ENCODE measurements at places on chromosomes 12 and 14.

- DNase-seq = no peak
Measured at GRCh38 chr12:39372204-39372925, 70.6 kb downstream of the KIF21A start.

DNA sequence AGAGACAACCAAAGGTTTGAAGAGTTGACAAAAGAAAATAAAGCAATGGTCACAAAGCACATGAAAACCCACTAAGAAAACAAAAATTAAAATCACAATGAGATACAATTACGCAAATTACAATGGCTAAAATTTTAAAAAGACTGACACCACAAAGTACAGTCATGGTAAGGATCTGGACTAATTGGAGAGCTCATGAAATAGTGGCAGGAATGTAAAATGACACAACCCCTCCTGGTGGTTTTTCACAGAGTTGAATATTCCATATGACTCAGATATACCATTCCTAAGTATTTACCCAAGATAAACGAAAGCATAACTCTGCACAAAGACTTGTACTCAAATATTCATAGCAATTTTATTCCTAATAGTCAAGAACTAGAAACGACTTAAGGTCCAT lies 65.9 kb downstream of the NOVA1 start:
- DNase-seq = peak; percentile 39

- DNase-seq = no peak
Measured at GRCh38 chr14:85921241-85921640, 391.3 kb downstream of the FLRT2 start.

DNA sequence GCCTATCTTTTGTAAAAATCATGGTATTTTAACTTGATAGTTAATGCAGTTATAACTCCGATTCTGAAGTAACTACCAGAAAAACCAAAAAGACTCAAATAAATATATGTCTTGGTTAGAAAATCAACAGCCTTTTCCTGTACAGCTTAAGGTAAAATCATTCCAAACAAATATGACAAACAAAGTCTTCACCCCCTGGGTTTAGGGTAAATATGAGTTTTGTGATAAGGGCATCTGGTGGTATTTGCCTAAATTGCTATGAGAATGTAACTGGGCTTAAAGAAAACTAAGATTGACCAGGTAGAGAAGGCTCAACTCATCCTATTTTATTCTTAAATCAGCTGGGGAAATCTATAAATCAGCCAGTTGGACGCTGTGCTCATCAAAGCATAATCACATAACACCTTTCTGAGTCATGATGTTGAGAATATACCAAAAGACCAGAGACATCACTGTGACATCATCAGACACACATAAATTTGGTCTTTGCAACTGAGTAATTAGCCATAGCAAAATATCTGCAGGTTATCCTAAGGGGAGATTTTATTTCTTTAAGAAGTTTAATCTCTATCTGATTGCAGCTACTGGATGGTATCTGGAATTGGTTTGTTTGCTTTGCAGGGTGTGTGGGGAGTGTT lies 133.9 kb downstream of the STXBP6 start:
- peak; percentile 20 for DNase-seq

DNA sequence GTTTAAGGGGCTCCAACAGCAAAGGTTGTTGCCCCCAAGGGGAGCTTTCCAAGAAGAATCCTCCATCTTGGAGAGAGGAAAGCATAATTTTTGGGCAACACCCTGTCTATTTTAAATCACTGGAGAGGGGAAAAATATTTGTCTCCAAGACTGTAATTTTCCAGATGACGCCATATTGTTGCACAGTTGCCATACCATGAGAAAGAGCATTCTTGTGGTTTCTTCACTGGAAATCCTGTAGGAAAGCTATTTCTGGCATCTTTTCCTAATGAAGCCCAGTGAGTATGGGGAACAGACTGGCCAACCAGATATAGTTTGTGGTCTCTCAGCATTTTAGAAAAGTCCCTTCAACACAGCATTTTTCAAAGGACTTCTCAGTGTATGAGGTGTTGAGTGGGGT lies 88.1 kb upstream of the MANSC4 start:
- DNase-seq = peak; percentile 48

- DNase-seq = no peak
Measured at GRCh38 chr12:1553987-1554982, 40.1 kb downstream of the FBXL14 start.

GRCh38 chr12:69550569-69551350 lies 34.5 kb upstream of the CCT2 start:
- DNase-seq = no peak

DNA sequence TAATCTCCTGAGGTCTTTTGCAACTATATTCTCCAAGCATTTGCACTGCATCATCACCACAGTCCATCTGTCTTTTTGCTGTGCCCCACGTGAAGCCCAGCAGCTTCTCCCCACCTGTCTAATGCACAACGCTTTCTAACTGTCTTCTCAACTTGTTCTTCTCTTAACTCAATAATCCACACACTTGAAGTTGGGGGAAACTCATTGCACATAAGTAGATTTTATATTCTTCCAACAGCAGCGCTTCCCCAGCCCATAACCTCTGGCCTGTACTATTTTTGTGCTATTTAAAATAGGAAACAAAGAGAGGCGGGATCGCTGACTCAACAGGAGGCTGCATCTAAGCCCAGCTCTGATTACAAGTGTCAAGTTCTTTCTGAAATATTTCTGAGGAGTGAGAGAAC lies 226.7 kb downstream of the GXYLT1 start:
- no peak for DNase-seq

GRCh38 chr14:30193845-30194501 lies 266.3 kb upstream of the PRKD1 start:
- no peak for DNase-seq

- DNase-seq = no peak
Measured at GRCh38 chr14:103142026-103142425, 18.8 kb downstream of the TNFAIP2 start.

DNA sequence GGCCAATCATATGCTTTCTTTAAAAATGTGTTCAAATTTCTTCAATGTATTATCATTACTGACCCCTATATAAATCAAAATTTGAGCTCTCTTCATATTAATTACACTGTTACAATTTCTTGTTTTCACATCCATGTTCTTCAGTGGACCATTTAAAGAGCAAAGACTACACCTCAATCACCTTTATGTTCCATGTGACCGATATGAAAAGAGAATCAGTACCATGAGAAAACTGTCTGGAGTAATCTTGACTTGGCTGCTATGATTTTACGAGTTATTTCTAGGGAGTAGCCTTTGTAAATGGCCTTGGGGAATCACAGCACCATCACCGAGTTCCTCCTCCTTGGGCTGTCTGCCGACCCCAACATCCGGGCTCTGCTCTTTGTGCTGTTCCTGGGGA lies at the start of gene OR8S1:
Gene OR8S1, plus strand, starts transcription at position 301 of the 400 bp plus-strand sequence. Its CDS starts 0 bp downstream, at position 301.
- DNase-seq = no peak

GRCh38 chr12:111170543-111170942 lies 198.4 kb downstream of the PHETA1 start:
- DNase-seq = no peak

- DNase-seq = no peak
Measured at GRCh38 chr14:21579976-21580375, at the start of gene OR10G3. Gene OR10G3 (minus strand): TSS chr14:21580076. CDS start chr14:21570744, 9,332 bp downstream.

DNA sequence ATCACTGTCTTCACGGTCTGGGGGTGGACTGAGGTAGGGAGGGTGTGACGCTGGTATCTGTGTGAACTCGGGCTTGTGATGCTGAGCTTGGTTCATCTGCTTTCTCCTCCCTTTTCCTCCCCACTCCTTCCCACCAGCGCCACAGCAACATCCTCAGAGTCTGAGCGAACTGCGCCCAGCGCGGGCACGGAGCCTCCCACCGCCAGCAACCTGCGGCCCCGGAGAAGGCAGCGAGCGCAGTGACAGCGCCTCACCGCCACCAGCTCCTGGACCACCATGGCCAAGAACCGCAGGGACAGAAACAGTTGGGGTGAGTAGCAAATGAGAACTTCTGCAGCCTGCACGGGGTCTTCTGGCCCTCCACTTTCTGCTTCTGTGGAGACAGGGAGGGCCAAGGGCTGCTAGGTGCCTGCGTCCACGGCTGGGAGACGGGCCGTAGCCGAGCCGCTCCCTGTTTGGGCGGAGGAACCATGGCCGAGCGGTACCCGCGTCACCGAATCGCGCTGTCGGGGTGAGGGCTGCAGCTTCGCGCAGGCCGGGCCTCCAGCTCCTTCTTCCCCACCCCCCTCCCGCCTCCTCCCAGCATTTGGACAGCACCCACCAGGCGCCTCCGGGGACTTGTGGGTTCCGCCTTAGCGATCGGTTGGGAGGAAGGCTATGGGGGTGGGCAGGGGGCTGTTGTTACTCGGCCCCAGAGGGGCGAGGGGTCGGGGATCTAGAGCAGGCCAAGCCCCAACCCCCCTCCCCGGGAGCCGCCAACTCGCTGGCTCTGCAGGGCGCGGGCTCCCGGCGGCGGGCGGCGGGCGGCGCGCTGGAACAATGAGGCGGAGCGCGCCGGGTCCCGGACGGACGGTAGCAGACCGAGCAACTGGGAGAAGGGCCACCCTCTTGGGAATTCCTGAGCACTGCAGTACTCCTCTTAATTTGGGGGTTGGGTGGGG lies at the start of gene ATL1:
Gene ATL1, plus strand, starts transcription at position 156 of the 941 bp plus-strand sequence. Its CDS starts 121 bp downstream, at position 277.
- peak; percentile 46 for DNase-seq

DNA sequence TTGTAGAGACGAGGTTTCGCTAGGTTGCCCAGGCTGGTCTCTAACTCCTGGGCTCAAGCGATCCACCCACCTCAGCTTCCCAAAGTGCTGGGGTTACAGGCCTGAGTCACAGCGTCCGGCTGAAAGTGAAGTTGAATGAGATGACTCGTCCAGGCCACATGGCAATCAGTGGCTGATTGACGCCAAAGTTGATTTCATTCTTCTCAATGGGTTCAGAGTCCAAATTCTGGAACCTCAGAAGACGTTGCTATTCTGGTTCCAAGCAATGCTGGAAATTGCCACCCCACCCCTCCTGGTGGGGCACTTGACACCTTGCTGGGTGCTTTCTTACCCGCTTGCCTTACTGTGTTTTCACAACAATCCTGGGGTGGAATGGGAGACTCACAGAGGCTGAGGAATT lies 14.9 kb downstream of the ABCB9 start:
- peak; percentile 86 for DNase-seq

DNA sequence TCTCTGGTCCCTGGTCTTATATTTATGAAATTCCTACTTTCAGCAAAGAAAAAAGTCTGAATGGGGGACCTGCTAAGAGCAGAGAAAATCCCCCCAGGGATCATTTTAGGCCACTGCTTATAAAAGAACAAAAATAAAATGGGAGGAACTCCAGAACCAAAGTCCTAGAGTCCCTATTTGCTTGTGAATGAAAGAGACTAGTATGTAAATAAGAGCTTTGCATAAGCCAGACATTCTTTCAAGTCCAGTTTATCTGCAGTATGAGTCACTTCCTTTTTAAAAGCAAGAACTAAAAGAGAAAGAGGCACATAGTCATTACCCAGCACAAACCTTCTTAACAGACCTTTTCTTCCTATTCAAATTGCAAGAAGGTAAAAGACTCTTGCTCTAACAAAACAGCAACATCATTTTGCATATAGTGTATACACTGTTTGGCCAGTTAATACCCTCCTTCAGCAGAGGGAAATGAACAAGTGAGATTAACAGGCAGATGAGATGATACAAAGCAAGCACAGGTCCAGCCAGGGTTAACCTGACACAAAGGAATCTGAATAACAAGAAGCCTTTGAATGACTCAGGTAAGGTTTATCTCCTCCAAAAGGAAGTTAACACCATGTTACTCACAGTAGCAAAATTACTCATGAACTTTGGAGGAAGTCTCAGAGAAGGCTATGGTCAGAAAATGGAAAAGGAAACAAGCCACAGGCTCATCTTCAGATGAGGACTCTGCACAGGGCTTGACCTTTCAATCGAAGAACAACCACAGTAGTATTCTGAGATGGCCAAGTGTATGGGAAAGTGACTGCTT lies 87.3 kb downstream of the PHLDA1 start:
- DNase-seq = peak; percentile 98

GRCh38 chr12:93219947-93220346 lies 157.8 kb upstream of the NUDT4 start:
- no peak for DNase-seq

DNA sequence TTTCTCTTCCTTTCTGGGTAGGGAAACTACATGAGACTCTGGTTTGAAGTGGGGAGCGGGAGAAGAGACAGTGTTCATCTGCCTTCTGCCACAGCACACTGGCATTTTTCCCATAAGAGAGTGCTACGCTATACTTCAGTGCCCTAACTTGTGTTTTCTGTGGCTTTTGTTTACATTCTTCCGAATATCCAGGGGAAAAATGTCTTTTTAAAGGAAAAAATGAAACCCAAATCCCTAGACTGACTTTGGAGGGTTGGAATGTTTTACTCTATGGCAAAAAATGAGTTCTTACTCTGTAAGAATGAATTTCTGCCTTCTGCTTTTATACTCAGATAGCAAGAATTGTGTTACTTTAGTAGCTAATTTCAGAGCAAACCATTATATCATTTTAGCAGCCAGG lies 88.1 kb upstream of the TMEM263 start:
- no peak for DNase-seq

GRCh38 chr14:85616386-85616885 lies 86.5 kb downstream of the FLRT2 start:
- DNase-seq = no peak

DNA sequence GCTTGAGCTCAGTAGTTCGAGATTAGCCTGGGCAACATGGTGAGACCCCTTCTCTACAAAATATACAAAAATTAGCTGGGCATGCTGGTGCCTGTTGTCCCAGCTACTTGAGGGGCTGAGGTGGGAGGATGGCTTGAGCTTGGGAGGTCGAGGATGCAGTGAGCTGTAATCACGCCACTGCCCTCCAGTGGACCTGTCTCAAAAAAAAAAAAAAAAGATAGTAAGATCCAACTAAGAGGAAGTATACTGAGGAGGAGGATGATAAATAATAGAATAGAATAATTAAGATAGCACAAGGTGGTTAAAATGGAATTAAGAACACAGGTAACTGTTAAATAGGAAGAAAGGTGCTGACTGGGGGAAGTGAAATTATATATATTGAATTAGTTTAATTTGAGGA lies 37.0 kb upstream of the BAZ1A start:
- peak; percentile 34 for DNase-seq

GRCh38 chr12:62032870-62033269 lies 227.3 kb upstream of the USP15 start:
- no peak for DNase-seq

GRCh38 chr14:67863223-67863622 lies 43.6 kb downstream of the RAD51B start:
- no peak for DNase-seq

Data from HT1080 (cell line).